H1 (cell line): ENCODE measurements at places on chromosomes 1 and 21. TPM values are rescaled to one million over a fixed set of nuclear protein-coding genes. Genes with fewer than 3 reads are reported as not detected.

FCRL5 gene
- total RNA-seq, result 1.0 and 1.1 TPM in 2 replicates

DNAJC28 gene
- total RNA-seq, result 4.2 and 4.3 TPM in 2 replicates

NID1 gene
- 24.9 and 25.4 TPM in 2 replicates for total RNA-seq

LENEP gene
- total RNA-seq, result 1.2 and 1.3 TPM in 2 replicates

KCNE2 gene
- total RNA-seq, result 0.31 and 0.37 TPM in 2 replicates

NPL gene
- 2.3 and 4.4 TPM in 2 replicates for total RNA-seq

NBPF9 gene
- total RNA-seq, result 3.7 and 3.9 TPM in 2 replicates

OR2C3 gene
- total RNA-seq, result not detected in 2 replicates

TSPAN2 gene
- total RNA-seq, result 13.0 and 14.2 TPM in 2 replicates

GJB3 gene
- 0.93 and 1.1 TPM in 2 replicates for total RNA-seq

RGS8 gene
- total RNA-seq, result 0.13 and 0.29 TPM in 2 replicates

DEPDC1 gene
- 36.7 and 46.5 TPM in 2 replicates for total RNA-seq

MR1 gene
- 0.19 TPM in 1 of 2 replicates, not detected in the other for total RNA-seq

HAO2 gene
- total RNA-seq, result not detected in 2 replicates

RPTN gene
- not detected in 2 replicates for total RNA-seq

RBP7 gene
- total RNA-seq, result 7.2 and 7.7 TPM in 2 replicates

CFHR2 gene
- total RNA-seq, result not detected in 2 replicates

ALDH9A1 gene
- 57.6 and 62.7 TPM in 2 replicates for total RNA-seq

CFAP141 gene
- total RNA-seq, result not detected in 2 replicates

AGBL4 gene
- 0.41 and 0.46 TPM in 2 replicates for total RNA-seq

P3H1 gene
- total RNA-seq, result 58.4 and 60.4 TPM in 2 replicates

FAM151A gene
- not detected in 2 replicates for total RNA-seq

PBX1 gene
- 118 and 124 TPM in 2 replicates for total RNA-seq

VWA1 gene
- 36.6 and 42.0 TPM in 2 replicates for total RNA-seq

GJA9 gene
- total RNA-seq, result not detected in 2 replicates

CFHR3 gene
- total RNA-seq, result 0.52 and 1.0 TPM in 2 replicates

GCSAML gene
- not detected in 2 replicates for total RNA-seq

MCOLN2 gene
- total RNA-seq, result 6.1 and 6.3 TPM in 2 replicates

MACO1 gene
- total RNA-seq, result 15.1 and 15.8 TPM in 2 replicates

PSMB2 gene
- total RNA-seq, result 88.2 and 91.4 TPM in 2 replicates

IL19 gene
- not detected in 2 replicates for total RNA-seq

HMGCS2 gene
- not detected in 2 replicates for total RNA-seq

FAM131C gene
- total RNA-seq, result 0.25 and 0.78 TPM in 2 replicates

CLDN8 gene
- not detected in 2 replicates for total RNA-seq

HSPA6 gene
- 0.15 and 0.17 TPM in 2 replicates for total RNA-seq

TPTE gene
- not detected in 2 replicates for total RNA-seq

LRRC38 gene
- 0.38 and 0.63 TPM in 2 replicates for total RNA-seq

MYOCOS gene
- total RNA-seq, result not detected in 2 replicates
